ENCODE measurements at places on chromosomes 16 and 17. TPM values are rescaled to one million over a fixed set of nuclear protein-coding genes. Genes with fewer than 3 reads are reported as not detected.

- DNase-seq, result no peak
Observed at GRCh38 chr17:48831549-48831883, 681 bp downstream of the CALCOCO2 start.

GRCh38 chr16:17105239-17105797 lies 365.4 kb downstream of the XYLT1 start:
- DNase-seq, result no peak

- peak; percentile 89 for DNase-seq
Observed at GRCh38 chr16:67155295-67156142, 4.2 kb downstream of the TRADD start.

Gene MTSS2
- 63.4 TPM for total RNA-seq

GRCh38 chr16:84595052-84595481 lies 22.8 kb downstream of the COTL1 start:
- DNase-seq, result no peak

- DNase-seq, result no peak
Observed at GRCh38 chr16:14101415-14101814, 30.3 kb downstream of the MRTFB start.

GRCh38 chr17:1709971-1710806 lies at the start of gene TLCD2:
Gene TLCD2 (minus strand): TSS chr17:1710377. CDS start chr17:1710242, 135 bp downstream.
- DNase-seq, result peak; percentile 87

Gene SYCE1L
- total RNA-seq, result 0.83 TPM

DNA sequence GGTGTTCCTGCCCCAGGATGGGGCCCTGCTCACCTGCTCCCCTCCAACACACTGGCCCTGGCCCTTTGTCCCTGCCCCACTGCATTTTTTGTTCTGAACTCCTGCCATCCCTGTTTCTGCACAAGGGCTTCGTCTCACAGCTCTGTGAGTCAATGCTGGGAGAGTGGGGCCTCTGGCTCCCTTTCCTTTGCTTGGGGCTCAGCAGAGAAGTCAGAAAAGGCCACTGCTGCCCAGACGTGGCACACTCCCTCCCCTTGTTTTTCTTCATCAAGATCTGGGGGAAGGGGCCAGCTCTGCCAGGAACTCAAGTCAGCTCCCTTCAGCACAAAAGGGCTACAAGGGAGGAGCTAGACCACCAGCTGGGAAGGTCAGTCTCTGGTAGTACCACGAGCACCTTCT lies 8.9 kb downstream of the PROCA1 start:
- DNase-seq, result no peak

Gene EIF3CL
- total RNA-seq, result 33.8 TPM

- no peak for DNase-seq
Observed at GRCh38 chr16:12362482-12363458, 386.2 kb downstream of the SNX29 start.

Gene NPIPB4
- 49.6 TPM for total RNA-seq

All from cardiac septum (tissue), 1 donor.